ENCODE measurements at places on chromosomes 3 and 15.

- no peaks in the 10 kb centered on the region for H3K27me3 ChIP-seq
- DNase-seq, result no peak
- H3K4me3 ChIP-seq, result no peak overlapping the region
- H3K4me1 ChIP-seq, result no peaks in the 10 kb centered on the region
- no peak overlapping the region for H3K27ac ChIP-seq
- no peaks in the 10 kb centered on the region for H3K36me3 ChIP-seq
These were observed 34.9 kb downstream of the MED12L start for GRCh38 chr3:151120409-151120808.

GRCh38 chr3:25046911-25047771 is 380.9 kb upstream of the RARB start:
- no peak for DNase-seq
- no peaks in the 10 kb centered on the region for H3K27me3 ChIP-seq
- no peak overlapping the region for H3K27ac ChIP-seq
- no peaks in the 10 kb centered on the region for H3K36me3 ChIP-seq
- H3K4me3 ChIP-seq, result no peak overlapping the region
- no peaks in the 10 kb centered on the region for H3K4me1 ChIP-seq

DNA sequence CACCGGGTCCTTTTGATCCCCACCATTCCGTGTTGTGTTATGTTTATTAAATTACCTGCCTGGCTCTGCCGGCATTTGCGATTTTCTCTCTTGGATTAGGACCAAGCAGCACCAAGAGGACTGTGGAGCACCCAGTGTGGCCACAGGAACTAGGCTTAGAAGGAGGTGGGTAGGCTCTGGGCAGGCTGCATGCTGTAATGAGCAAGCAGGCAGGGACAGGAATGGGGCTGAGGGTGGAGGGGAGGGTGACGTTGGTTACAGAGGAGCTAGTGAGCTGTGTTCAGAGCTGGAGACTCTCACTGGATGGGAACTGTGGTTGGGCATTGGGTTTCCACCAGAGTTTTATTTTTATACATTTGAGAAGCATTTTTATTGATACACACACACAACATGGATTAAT is 7.9 kb upstream of the SCN5A start:
- peaks cover 8% of the 10 kb centered on the region for H3K4me1 ChIP-seq
- H3K4me3 ChIP-seq, result no peak overlapping the region
- peak; percentile 48 for DNase-seq
- no peaks in the 10 kb centered on the region for H3K36me3 ChIP-seq
- H3K27ac ChIP-seq, result no peak overlapping the region
- H3K27me3 ChIP-seq, result peaks cover 43% of the 10 kb centered on the region

DNA sequence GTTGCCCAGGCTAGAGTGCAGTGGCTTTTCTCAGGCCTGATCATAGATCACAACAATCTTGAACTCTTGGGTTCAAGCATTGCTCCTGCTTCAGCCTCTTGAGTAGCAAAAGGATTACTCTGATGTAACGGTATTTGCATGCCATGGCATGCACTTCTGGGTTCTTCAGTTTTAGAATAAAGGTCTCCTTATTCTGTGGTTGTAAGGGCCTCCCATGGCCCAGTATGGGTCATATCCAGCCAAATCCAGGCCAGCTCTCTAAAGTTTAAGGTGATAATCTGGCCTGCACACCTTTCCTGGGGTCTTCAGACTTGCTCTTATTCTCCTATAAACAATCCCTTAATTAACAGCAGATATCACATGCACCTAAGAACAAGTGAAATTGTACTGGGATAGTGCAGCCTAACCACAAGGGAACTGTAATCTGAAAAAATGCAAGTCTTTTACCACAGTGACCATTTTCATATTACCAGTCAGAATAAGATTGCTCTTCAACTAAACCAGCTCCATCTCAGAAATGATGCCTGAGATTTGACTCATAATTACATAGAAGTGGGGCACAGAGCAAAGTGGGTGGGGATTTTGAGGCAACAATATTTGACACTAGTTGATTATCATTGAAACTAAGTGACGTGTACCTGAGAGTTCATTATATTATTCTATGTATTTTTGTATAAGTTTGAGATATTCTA is 25.4 kb downstream of the COMMD2 start:
- no peaks in the 10 kb centered on the region for H3K36me3 ChIP-seq
- H3K27me3 ChIP-seq, result no peaks in the 10 kb centered on the region
- H3K27ac ChIP-seq, result no peak overlapping the region
- no peak overlapping the region for H3K4me3 ChIP-seq

DNA sequence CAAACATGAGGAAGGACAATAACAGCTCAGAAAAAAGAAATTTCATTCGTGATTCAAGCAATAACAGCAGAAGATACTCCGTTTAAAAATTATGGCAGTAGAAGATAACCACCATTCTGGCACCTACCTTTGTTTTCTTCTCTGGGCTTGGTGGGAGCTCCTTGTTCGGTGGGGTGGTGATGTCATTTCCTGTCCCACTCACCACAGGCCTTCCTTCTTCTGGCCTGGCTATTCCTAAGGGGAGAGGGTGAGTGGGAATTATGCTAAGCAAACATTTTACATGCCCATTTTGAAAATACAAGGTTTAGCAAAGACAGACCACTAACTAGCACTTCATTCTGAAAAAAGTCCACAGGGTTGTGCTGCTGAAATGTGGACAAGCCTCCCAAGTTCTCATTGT is 74.4 kb downstream of the DHX30 start:
- H3K27me3 ChIP-seq, result no peaks in the 10 kb centered on the region
- peaks cover 59% of the 10 kb centered on the region for H3K36me3 ChIP-seq
- peak; percentile 19 for DNase-seq

- no peak overlapping the region for H3K4me3 ChIP-seq
- H3K27me3 ChIP-seq, result peaks cover 12% of the 10 kb centered on the region
- no peak overlapping the region for H3K27ac ChIP-seq
- H3K4me1 ChIP-seq, result no peaks in the 10 kb centered on the region
- no peak for DNase-seq
- H3K36me3 ChIP-seq, result no peaks in the 10 kb centered on the region
These were observed 29.0 kb upstream of the ATP10A start for GRCh38 chr15:25892126-25892525.

DNA sequence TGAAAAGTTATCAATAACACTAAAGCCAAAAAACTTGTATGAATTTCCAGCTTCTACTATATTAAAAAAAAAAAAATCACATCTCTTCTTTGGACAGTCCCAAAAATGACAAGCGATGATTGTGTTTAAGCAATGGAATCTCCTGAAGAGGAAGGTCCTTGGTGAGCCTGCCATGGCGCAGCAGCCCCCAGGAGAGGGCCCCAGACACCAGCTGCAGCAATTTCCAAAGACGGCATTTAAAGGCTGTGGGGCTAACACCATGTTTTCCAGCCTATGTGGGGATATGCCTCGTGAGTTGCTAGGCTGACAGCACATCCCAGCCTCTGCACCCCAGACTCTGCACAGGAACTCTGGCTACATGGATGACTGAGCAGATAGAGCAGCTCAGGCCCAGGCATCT is 14.7 kb downstream of the SKIC8 start:
- H3K4me3 ChIP-seq, result no peak overlapping the region
- no peak overlapping the region for H3K27ac ChIP-seq
- H3K4me1 ChIP-seq, result no peaks in the 10 kb centered on the region
- DNase-seq, result peak; percentile 63
- no peaks in the 10 kb centered on the region for H3K27me3 ChIP-seq

GRCh38 chr3:98032904-98033303 is 2.2 kb downstream of the GABRR3 start:
- no peaks in the 10 kb centered on the region for H3K4me1 ChIP-seq
- H3K27ac ChIP-seq, result peak overlapping the region; percentile 33
- H3K36me3 ChIP-seq, result no peaks in the 10 kb centered on the region
- no peak for DNase-seq

GRCh38 chr3:188348435-188349244 is 194.7 kb downstream of the LPP start:
- H3K4me1 ChIP-seq, result peaks cover 5% of the 10 kb centered on the region
- H3K27me3 ChIP-seq, result no peaks in the 10 kb centered on the region

DNA sequence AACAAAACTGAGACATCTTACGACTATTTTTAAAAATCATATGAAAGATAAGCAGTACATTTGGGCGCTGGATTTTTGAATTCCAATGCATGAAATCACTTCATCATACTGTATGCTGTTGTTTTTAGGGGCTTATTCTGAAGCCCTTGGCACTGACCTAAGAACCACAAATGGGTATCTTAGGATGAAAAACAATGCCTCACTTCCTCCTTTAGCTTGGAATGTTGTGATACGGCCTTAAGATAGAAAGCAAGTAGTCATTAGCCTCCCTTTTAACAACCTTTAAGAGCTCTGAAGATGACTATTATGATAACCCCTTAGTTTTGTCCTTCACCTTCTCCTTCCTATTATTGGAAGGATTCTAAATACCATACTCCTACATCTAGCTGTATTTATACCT is 289.8 kb downstream of the ARPP21 start:
- no peak for DNase-seq
- no peaks in the 10 kb centered on the region for H3K36me3 ChIP-seq
- H3K27me3 ChIP-seq, result no peaks in the 10 kb centered on the region
- no peaks in the 10 kb centered on the region for H3K4me1 ChIP-seq
- no peak overlapping the region for H3K4me3 ChIP-seq

GRCh38 chr15:24662991-24663390 is 12.6 kb upstream of the NPAP1 start:
- H3K4me1 ChIP-seq, result no peaks in the 10 kb centered on the region
- H3K27ac ChIP-seq, result no peak overlapping the region
- no peaks in the 10 kb centered on the region for H3K27me3 ChIP-seq
- no peaks in the 10 kb centered on the region for H3K36me3 ChIP-seq

GRCh38 chr3:8650583-8651416 is 6.2 kb upstream of the SSUH2 start:
- peaks cover 11% of the 10 kb centered on the region for H3K36me3 ChIP-seq
- DNase-seq, result no peak
- no peak overlapping the region for H3K27ac ChIP-seq
- H3K27me3 ChIP-seq, result no peaks in the 10 kb centered on the region

DNA sequence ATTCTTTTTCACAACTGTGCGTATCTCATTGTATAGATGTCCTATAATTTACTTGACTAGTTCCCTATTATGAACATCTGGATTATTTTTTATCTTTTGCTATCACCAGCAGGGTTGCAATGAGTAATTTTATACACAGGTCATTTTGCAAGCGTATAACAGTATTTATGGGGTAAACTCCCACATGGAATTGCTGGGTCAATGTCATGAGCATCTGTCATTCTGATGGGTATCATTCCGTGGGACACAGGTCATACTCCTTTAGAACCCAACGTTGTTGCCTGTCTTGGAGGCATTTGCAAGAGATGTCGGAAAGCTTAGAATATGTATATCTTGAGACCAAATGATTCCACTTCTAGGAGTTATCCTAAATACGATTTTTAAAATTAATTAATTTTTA is 12.9 kb downstream of the BHLHE40 start:
- no peaks in the 10 kb centered on the region for H3K36me3 ChIP-seq
- peaks cover 15% of the 10 kb centered on the region for H3K4me1 ChIP-seq

DNA sequence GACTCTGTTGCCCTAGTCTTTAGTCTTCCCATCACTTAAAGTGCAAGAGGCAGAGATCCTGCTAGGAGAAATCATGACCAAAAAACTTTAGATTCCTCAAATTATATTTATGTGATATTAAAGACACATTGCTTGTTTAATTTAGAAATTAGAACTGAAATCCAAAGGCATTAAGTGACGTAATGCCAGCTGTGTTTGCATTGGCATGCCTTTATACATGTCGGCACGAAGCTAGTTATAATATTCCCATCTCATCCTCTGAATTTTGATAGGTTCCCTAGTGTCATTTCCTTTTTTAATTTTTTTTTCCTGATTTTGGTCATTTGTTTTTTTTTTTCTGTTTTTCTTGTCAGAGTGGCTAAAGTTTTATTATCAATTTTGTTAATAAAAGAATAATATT is 203.5 kb upstream of the ZBTB20 start:
- peaks cover 9% of the 10 kb centered on the region for H3K4me1 ChIP-seq
- H3K4me3 ChIP-seq, result no peak overlapping the region
- H3K27ac ChIP-seq, result no peak overlapping the region
- no peaks in the 10 kb centered on the region for H3K36me3 ChIP-seq
- H3K27me3 ChIP-seq, result no peaks in the 10 kb centered on the region
- no peak for DNase-seq

DNA sequence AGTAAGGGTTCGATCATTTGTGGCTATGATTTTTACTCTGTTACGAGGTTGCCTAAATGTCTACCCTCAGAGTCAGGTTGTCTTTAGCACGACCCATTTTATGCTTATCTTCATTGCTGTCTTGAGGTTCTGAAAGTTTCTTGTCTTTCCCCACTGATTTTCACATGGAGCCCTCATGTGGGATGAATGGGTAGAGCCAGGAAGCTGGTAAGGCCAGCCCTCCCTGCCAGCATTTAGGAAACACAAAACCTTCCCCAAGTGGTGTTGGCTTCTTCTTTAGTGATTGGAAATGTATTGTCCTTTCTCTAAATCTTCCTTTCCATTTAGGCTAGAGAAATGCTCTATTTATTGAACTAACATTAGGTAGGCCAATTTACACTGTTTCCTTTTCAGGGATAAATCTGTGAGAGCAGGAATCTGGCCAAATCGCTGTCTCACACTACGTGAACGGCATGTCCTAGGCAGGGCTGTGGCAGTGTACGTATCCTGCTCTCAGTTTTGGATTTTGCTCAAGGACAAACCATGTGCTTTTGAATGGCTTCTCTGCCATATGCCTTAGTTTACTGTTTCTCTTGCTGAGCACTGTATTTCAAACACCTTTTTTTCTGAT is 43.7 kb downstream of the MYZAP start:
- H3K4me1 ChIP-seq, result no peaks in the 10 kb centered on the region
- no peak overlapping the region for H3K27ac ChIP-seq
- H3K4me3 ChIP-seq, result no peak overlapping the region
- no peak for DNase-seq

GRCh38 chr15:55829826-55830225 is 86.9 kb upstream of the PRTG start:
- H3K4me3 ChIP-seq, result no peak overlapping the region
- H3K27ac ChIP-seq, result no peak overlapping the region
- no peaks in the 10 kb centered on the region for H3K36me3 ChIP-seq
- DNase-seq, result no peak

DNA sequence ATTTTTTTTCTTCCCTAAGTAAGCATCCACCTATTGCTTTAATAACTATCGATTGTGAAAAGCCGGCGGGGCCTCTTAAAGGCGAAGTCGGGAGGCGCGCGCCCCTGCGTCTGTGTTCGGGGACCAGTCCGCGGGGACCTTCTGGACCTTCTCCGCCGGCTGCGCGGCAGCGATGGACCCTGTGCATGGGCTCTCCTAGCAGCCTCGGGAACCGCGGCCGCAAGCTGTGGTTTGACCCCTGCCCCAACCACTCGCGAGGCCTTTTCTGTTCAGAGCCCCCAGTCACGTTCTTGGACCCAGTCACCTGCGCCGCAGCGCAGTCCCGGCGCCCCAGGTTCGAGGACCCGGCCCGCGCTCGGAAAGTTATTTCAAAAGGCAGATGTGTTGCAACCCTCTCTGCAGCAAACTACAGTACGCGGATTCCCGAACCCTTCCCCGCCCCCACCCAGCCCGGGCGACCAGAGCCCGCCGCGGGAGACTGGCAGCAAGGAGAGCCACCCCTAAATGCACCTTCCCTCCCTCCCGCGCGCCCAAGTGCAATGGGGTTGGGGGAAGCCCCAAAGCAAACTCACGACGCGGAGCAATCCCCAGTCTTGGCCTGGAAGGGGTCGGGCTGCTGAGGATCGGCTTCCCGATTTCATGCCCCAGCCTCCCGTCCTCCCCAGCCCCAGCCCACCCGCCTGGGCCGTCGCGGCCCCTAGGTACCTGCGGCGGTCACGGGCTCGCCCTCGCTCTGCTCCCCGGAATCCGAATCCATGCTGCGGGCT is 684 bp downstream of the TNFAIP8L3 start:
- H3K36me3 ChIP-seq, result no peaks in the 10 kb centered on the region
- H3K27me3 ChIP-seq, result peaks cover 91% of the 10 kb centered on the region
- peak; percentile 78 for DNase-seq
- peak overlapping the region; percentile 71 for H3K4me3 ChIP-seq
- no peak overlapping the region for H3K27ac ChIP-seq

Measured in endodermal cell (in vitro differentiated cells).